ENCODE measurements at places on chromosomes 11 and 22.

- no peak for DNase-seq
Measured at GRCh38 chr22:38314933-38315822, 2.1 kb downstream of the CSNK1E start.

GRCh38 chr11:36130401-36130800 is 158.8 kb downstream of the COMMD9 start:
- DNase-seq, result no peak

- peak; percentile 33 for DNase-seq
Measured at GRCh38 chr11:79762279-79762921, 321.6 kb upstream of the TENM4 start.

- no peak for DNase-seq
Measured at GRCh38 chr11:108960501-108960900, 295.6 kb downstream of the DDX10 start.

GRCh38 chr11:95415837-95416304 is 184.9 kb upstream of the SESN3 start:
- no peak for DNase-seq

GRCh38 chr22:28594797-28595462 is 84.7 kb downstream of the TTC28 start:
- peak; percentile 67 for DNase-seq

DNA sequence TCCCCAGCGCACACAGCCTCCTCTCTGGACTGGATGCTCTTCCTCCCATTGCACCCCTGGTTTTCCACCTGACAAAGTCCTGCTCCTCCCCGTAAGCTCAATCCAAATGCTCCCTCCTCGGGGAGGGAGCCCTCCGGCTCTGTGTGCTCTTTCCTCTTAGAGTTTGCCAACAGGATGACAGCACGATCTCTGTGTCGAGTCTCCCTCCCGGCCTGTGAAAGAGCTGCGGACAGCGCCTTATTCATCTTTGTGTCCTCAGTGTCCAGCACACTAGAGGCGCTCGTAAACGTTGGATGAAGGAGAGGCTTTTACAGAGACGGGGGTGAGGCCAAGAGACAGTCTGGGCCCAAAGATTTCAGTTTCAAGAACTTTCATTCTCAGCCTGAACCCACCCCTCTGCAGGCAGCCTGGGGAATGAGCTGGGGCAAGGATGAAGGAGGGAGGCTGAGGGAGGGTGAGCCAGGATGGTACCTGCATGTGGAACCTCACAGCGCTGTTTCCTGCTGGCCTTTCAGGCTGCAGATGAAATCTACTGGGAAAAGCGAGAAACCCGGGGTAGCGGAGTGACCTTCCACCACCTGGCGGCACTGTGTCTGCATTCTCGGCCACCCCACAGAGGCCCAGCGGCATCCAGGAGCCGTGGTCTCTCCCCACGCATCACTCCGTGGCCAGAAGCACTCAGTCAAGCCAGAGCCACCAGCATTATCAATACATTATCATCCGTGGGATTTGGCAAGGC is 8.5 kb upstream of the TMPRSS4 start:
- no peak for DNase-seq

DNA sequence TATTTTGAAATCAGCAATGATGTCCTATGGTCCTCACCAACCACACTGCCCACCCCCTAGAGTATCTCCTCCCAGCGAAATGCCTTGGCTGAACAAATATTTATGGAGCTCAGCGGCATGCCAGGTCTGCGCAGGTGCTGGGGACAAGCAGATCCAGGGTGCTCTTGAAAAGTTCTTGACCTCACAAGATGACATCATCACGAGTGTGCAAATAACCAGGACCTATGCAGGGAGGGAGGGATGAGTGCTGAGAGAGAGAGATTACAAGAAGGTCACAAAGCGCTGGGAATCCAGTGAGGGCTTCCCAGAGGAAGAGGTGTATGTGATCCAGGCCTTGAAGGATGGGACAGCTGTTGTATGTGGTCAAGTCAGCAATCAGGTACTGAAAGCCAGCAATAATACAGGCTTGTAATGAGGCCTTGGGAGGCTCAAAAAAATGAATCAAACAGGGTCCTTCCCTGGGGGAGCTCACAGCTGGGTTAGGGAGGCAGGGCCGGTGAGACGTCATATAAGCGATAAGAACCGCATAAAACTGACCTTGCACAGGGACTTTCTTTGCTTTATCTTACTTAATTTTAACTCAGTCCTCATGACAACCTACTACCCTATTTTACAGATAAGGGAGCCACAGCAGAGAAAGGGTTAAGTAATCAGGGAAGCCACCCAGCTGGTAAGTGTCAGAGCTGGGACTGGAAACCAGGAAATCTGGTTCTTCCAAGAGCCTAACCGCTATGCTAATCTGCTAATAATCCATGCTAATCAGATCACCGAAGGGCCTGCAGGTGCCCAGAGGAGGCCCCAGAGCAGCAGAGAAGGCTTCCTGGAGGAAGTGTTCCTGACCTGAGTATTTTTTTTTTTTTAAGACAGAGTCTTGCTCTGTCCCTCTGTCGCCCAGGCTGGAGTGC is 8.2 kb downstream of the ARRB1 start:
- no peak for DNase-seq

DNA sequence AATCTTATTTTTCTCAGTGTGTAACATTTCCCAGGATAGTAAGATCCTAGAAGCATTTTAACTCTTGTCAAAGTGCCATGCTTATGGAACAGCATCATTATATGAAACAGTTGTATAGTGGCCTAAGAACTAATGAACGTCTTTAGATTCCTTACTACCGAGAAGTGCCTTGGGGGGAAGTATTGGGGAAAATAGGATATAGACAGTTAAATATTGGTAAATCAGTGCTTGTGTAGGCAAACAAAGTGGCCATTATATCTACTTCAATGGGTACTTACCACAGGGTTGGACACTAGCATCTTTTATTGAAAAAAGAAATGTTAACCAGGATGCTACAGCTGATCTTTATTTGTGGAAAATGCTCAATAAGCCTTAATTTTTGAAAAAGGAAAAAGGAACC is 11.3 kb downstream of the FAR1 start:
- no peak for DNase-seq

GRCh38 chr22:24430431-24431308 is 3.3 kb downstream of the ADORA2A start:
- no peak for DNase-seq

DNA sequence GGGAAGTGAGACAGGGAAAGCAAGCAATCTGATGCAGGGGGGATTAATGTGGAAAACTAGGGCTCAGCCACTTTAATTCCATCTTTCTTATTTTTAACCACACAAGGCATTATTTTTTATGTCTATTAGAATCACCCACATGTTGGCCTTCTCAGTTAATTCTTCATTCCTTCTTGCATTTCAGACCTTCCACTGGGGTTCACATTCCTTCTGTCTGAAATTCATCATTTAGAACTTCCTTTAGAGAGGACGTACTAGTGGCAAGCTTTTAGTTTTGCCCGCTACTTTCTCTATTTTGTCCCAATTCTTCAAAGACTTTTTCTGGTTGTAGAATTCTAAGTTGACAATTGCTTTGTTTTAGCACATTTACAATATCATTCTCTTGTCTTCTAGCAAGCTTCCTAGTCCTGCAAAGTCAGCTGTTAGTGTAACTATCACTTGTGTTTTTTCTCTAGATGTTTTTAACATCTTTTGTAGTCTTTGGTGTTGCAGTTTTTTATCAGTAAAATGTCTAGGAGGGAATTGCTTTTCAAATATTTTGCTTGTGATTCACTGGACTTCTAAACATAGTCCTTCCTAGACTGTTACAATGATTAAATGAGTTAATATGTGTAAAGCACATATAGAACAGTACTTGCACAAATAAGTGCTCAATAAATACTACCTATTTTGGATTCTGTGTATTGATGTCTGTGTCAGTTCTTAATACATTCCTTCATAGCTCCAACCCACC is 5.5 kb upstream of the NNMT start:
- DNase-seq, result no peak

GRCh38 chr22:47401592-47401898 is 639.1 kb downstream of the TBC1D22A start:
- DNase-seq, result no peak

DNA sequence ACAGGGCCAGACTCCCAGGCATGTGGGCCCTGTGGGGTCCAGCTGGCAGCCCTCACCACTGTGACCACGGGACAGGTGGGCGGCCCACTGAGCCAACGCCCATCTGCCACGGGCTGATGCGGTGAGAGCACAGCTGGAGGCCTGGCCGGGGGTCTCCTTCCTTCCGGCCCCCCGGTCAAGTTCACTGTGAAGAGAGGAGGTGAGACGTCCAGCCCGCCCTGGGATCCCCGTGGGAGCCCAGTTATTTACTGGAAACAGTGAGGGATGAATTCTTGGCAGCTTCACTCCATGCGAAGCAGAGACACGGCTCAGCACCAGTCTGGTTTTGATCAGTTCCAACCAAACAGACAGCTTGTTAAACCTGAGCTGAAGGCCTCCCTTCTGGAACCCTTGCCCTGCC is 38.7 kb downstream of the WNT11 start:
- no peak for DNase-seq

All from ACHN (cell line).